ENCODE measurements at places on chromosomes 2 and 18. TPM values are rescaled to one million over a fixed set of nuclear protein-coding genes. Genes with fewer than 3 reads are reported as not detected.

DNA sequence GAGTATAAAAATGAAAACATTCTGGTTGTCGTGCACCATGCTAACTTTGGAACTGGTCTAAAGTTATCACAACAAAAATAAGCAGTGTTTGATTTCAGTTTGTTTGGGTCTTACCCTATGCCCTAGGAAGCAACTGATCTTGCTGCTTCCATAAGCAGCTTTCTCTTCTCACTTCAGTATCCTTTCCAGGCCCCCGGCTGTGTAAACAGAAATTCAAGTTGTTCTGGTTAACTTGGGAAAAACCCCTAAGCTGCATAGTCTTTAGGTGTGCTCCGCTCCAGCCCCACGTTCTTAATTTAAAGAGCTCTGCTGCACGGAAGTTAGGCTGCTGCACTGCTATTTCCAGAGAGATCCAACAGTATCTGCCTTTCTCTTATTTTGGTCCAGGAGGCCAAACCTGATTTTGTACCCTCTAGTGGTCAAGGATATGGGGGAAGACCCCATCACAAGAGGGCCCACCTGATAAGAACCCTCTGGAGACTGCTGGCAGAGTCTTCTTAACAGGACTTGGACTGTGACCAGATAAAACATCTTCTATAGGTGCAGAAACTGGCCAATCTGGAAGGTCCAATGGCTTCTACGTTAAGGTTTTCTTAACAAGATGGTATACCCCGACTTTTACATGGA, 69.1 kb downstream of the FEZ2 start:
- no peak for DNase-seq

- no peak for DNase-seq
Measured at GRCh38 chr2:239276851-239277250, 124.0 kb downstream of the HDAC4 start.

GRCh38 chr2:2271469-2271941, 59.6 kb downstream of the MYT1L start:
- DNase-seq: no peak

DNA sequence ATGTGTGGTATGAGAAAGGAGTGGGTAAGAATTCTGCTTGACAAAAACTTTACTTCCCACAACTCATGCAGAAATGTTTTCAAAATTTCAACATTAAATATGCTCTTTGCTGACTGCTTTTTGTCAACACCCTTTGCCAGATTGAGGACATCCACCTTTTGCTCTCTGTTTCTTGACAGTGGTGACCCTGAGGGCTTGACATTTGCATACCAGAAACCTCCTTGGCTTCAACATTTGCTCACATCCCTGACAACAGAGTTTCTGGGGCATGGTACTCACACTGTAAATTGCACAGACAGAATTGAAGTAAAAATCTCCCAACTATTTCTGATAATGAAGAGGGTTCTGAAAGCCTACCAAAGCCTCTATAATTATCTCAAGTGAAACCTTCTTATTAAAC, 95.7 kb downstream of the RND3 start:
- DNase-seq: no peak

- no peak for DNase-seq
Measured at GRCh38 chr2:175414882-175415487, 233.5 kb upstream of the ATP5MC3 start.

- no peak for DNase-seq
Measured at GRCh38 chr2:143015656-143016055, 113.6 kb upstream of the ARHGAP15 start.

DNA sequence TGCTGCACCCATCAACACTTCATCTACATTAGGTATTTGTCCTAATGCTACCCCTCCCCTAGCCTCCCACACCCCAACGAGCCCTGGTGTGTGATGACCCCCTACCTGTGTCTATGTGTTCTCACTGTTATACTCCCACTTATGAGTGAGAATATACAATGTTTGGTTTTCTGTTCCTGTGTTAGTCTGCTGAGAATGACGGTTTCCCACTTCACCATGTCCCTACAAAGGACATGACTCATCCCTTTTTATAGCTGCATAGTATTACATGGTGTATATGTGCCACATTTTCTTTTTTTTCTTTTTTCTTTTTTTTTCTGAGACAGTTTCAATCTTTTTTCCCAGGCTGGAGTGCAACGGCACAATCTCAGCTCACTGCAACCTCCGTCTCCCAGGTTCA, 284.1 kb upstream of the CYP26B1 start:
- DNase-seq: no peak

DNA sequence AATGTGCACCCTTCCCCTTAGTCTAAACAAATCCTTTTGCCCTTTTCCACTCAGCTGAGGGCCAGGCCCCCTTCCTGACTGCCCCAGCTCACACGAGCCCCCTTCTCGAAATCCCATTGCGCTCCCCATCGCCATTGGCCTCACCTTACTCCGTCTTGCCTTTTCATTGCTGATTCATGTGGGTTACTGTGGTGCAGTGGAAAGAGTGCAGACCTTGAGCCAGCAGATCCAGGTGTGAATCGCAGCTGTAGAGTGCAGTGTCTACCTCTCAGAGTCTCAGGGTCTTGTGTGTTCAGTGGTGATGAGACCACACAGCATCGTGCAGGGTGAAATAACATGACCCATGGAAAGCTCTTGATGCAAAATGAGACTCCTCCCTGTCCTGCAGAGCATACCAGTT, 132.4 kb upstream of the APCDD1 start:
- no peak for DNase-seq

- DNase-seq: no peak
Measured at GRCh38 chr18:43081396-43081795, 34.1 kb downstream of the RIT2 start.

- DNase-seq: no peak
Measured at GRCh38 chr2:238942726-238943300, 94.9 kb downstream of the TWIST2 start.

DNA sequence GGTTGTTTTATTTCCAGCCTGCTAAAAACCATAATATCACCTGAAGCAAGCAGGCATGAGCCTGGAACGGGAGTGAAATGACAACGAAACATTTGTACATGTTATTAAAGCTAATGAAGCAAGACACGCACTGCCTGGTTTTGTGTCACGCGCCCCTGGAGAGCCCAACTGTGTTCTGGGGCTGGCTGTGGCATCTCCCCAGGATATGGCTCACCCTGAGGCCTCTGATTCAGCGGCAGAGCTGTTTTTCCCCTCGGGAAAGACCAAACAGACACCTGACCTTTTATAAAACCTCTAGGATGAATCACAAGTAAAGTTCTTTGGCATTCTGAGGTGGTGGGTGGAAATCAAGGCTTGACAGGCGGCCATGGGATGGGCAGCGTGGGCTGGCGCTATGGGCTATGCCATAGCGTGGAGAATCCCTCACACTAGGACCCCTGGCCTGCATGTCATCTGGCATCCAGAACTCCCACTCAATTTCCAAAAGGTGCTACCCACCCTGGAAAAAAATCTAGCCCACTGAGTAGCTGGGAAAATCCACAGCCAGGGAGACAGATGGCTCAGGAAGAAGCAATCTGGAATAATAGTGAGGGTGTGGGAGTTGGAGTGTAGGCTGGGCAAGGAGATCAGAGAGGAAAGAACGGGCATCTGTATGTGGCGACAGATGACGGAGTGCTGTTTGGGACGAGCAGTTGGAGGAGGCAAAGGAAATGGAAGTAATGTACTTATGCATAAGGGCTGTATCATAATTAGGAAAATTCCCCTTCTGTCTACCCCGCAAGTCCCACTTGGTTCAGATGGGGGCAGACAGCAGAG, 262.0 kb downstream of the AFF3 start:
- no peak for DNase-seq

GRCh38 chr18:42163321-42163720, 208.3 kb downstream of the PIK3C3 start:
- DNase-seq: no peak

DNA sequence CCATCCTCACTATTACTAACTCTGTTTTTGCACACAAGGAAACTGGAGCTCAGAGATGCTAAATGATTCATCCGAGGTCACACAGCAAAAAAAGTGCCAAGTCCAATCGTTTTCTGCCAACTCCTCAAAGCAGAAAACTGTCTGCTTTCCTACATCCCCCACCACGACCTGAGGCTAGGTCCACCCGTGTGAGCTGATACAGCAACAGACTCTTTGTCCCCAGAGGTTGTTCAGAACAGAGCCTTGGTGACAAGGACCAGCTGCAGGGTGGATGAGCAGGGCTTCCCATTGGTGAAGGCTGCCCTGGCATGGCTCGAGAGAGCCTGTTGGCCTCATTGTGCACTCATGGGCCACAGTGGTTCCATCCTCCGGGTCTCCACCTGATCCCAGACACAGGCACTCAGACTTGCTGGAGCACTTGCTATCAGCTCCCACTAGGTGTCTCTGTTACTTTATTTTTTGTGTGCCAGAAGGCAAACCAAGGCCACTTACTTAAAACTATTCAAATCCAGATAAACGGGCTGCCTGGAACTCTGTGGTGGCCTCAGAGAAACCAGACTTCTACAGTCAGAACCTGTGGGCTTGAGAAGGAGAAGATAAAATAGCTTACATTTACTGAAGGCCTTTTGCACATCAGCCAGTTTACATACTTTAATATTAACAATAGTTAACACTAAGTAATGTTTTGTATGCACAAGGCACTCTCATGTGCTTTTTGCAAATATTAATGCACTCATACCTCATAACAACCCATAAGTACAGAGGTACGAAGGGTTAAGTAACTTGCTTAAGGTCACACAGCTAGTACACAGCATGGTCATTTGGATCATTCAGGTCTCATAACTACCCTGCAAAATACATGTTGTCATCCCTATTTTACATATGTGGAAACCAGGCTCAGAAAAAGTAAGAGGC, 62.9 kb upstream of the CTIF start:
- no peak for DNase-seq

DNA sequence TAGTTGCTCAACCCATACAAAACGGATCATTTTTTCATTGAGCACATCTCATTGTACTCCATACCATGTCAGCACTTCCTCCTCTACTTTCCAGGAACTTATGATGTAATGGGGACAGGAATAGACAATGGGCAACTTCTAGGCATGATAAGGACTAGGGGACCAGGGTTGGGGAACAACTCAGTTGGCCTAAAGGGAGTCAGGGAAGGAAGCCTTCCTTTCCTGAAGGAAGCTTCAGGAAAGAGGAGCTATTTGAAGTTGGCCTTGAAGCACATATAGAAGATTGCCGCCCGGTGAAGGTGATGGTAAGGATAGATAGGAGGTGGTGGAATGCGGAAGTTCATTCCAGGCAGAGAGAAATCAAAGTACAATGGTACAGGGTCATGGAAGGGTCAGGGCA, 283.9 kb downstream of the SLC8A1 start:
- DNase-seq: no peak

DNA sequence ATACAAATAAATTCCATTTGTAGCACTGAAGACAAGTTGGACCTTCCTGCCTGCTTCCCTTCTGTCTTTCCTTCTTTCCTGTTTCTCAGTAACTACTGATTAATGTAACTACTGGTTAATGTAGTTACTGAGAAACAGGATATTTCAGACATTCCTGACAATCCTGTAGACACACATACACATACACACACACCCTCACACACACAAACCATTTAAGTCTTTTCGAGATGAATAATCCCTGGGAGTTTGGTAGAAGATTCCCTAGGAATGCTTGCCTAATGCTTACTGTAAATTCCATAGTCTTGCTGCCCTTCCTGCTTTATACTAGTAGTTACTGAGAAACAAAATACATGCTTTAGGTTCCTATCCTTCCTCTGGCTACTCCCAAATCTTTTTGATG, 83.9 kb downstream of the PIK3C3 start:
- no peak for DNase-seq

- DNase-seq: peak; percentile 49
Measured at GRCh38 chr2:43877782-43878464, 39.2 kb downstream of the ABCG8 start.

- no peak for DNase-seq
Measured at GRCh38 chr18:59148192-59148591, 8.5 kb downstream of the SEC11C start.

GRCh38 chr2:207790898-207791297, 21.2 kb upstream of the FZD5 start:
- DNase-seq: no peak

DNA sequence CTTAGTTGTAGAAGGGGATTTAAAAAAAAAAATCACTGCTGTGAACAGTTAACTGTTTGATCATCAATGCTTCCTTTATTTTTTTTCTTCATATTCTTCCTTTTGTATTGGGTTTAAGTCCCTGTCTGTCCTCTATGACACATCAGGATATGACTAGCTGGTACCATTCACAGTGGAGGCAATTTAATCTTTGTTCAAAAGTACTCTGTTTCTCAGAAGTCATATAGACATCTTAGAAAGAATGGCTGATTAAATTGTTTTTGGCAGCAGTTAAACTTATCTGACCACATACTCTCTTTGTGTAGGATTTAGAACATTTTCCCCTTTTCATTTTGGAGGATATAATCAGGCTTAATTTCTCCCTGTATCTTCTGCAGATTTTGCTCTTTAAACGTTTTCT, 807.8 kb upstream of the CDH2 start:
- DNase-seq: no peak

DNA sequence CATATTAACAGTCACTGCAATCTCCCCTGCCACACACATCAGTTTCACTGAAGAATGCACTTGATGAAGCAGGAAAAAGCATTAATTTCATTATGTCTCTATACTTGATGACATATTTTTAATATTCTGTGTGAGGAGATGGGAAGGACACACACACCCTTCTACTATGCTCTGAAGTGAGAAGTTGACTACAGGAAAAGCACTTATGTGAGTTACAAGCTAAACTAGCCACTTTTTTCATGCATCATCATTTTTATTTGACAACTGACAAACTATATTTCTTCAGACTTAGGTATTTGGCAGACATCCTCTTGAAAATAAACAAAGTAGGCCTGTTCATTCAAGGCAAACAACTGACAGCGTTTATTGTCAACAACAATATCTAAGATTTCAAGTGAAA, 150.4 kb upstream of the ID2 start:
- DNase-seq: no peak

Gene OTOF
- 0.87 TPM for total RNA-seq

Gene ARHGEF33
- total RNA-seq: not detected

Gene LINC00305
- total RNA-seq: not detected

Gene HNMT
- 0.60 TPM for total RNA-seq

Gene RAMP1
- total RNA-seq: 1.6 TPM

Gene NAB1
- total RNA-seq: 29.0 TPM

Gene NOL4
- not detected for total RNA-seq

Gene TCF23
- not detected for total RNA-seq

Gene HRH4
- total RNA-seq: 3.2 TPM

Gene GAL3ST2
- total RNA-seq: 2.4 TPM

Gene EEF1B2
- total RNA-seq: 881 TPM

All from T-helper 17 cell (primary cell).